ENCODE measurements at places on chromosomes 3 and 15. TPM values are rescaled to one million over a fixed set of nuclear protein-coding genes. Genes with fewer than 3 reads are reported as not detected.

Gene TF
- total RNA-seq: under 0.01 TPM

Gene ANKRD34C
- not detected for total RNA-seq

Gene MYO9A
- total RNA-seq: 55.9 TPM

Gene MLF1
- total RNA-seq: 11.2 TPM

Gene AADACL2
- total RNA-seq: not detected

Gene GOLGA6D
- total RNA-seq: not detected
